ENCODE measurements at places on chromosomes 1 and 21.

GRCh38 chr1:168304865-168305264 is 24.2 kb downstream of the TBX19 start:
- DNase-seq: no peak

- no peak for DNase-seq
Observed at GRCh38 chr1:46552357-46553237, 1.1 kb upstream of the KNCN start.

DNA sequence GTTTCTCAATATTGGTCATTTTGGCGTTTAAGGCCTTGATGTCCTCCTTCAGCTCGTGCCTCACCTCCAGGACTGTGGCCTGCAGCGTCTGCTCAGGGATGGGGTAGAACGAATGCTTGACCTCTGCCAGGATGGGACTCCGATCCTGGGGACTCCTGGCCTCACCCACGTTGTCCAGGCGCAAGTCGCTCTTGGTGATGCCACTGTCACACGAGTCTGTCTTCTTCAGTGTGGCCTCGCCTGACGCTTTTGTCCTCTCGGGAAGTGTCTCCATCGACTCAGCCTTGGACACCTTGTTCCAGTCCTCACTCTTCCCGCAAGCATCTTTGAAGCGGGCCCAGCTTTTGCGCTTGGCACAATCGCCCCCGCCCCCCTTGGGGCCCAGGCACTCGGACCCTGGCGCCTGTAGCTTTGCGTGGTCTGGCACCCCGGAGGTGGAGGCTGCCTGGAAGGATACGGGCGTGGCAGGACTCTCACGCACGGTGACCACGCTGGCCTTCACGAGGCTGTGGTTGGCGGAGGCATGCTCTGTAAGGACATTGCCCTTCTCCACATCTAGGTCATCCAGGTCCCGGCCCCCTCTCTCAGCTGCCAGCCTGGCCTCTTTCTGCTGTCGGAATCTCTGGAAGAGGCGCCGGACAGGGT is 354.8 kb downstream of the HHAT start:
- DNase-seq: no peak

DNA sequence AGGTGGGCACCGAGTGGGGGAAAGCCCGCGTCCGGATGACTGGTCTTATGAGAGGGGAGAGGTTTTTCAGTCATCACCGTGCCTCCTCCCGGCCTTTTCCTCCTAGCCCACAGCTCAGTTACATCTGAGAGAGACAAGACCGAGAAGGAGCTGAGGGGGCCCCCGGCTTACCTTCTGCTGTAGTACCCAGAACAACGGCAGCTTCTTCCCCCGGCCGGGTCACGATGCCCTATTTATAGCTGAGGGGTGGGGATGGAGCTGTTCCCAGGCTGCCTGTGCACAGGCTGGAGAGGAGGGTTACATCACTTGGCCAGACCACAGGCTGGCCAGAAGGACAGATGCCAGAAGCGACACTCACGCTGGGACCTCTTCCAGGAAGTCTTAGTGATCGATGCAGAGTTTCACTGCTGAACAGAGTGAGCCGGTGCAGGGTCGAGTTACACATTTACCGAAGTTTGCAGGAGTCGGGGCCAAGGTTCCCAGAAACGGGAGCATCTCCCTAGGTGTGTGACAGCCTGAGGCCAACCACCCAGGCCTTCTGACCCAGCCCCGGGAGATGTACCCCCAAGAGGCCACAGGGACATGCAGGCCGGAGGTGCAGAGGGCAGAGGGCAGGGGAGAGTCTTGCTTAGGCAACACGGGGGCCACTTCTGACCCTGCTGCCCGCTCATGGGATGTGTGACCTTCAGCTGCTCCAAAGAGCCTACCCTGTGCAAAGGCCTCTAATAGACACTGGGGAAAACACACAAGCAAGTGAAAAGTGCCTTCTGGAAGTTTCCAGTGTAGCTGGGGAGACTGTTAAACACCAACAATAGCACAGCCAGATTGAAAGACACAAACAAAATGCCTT is at the start of gene AGT:
Gene AGT (minus strand): TSS at position 208 of the 850 bp plus-strand sequence. CDS start 3,299 bp downstream, outside the sequence.
- no peak for DNase-seq

DNA sequence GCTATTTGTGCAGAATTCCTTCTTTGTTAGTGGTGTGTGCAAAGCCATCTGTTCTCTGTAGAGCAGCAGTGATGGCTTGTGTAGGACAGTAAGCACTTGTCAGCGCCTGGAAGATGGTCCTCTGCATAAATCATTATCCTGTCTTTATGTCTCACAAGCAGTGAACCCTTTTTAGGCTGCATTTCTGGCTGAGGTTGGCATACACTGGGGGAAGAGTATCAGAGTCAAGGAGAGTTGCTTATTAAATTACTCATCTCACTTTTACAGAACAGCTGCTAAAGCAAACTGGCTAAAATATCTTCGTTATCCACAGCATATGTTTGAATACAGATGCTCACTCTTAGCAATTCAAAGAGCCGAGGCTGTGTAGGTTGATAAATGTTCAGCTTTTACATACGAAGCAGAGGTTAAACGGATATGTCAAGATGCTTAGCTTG is 54.6 kb upstream of the NCAM2 start:
- no peak for DNase-seq

GRCh38 chr1:246291127-246291526 is 216.0 kb downstream of the SMYD3 start:
- DNase-seq: no peak

DNA sequence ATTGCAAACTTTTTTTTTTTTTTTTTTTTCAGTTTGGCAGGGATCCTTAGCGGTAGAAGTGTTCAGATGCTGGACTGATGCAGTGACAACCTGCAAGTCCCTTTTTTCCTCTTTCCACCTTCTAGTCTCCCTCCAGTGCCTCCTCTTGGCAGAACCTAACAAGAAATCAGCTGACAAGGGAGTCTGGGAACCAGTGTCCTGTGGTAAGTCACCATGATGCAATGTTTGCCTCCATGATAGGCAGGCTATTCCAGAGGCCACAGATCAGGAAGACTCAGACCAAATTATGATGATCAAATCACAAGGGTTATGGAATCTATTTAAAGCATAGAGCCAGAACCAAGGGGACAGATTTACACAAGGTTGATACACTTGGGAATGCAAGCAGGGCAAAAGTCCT is 3.0 kb upstream of the CD34 start:
- no peak for DNase-seq

DNA sequence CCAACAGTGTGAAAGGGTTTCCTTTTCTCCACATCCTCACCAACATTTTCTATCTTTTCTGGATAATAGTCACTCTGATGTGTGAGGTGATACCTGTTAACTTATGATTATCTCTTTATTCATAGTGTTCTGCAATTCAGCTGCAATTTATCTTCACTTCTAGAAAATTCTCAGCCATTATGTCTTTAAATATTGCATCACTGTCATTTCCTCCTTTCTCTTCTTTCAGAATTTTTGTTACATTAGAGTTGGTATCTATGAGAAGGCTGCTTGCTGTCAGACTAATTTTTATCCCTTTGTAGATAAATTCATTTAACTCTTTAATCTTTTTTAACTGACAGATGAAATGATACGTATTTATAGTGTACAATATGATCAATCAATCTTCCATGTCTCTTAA is 30.5 kb upstream of the ATF3 start:
- DNase-seq: no peak

- no peak for DNase-seq
Observed at GRCh38 chr1:34320053-34320669, 143.5 kb downstream of the C1orf94 start.

DNA sequence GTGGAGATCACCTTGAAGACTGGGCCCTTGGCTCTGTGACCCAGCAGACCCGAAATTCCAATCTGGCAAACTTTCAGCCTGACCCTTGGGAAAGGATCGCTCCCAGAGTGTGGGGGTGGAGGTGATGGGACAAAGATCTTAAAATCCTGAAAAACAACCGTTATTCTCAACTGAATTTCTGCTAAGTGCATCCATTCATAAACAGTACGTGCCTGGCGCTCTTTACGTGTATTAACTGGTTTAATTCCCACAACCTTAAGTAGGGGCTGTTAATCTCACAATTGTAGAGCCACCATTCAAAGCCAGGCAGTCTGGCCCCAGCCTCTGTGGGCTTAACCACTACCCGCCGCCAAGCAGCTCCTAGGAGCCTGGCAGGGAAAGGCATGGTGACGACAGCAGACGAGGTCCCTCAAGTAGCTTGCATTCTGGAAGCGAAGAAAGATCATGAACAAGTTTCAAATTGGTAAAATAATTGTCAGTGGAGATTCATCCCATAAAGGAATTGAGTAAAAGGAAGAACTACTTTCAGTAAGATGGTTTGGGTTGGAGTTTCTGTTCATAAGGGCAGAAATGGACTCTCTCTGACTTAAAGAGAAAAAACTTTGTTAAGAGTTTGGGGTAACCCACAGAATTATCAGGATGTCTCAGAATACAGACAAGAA is 11.4 kb upstream of the RGS16 start:
- DNase-seq: no peak

DNA sequence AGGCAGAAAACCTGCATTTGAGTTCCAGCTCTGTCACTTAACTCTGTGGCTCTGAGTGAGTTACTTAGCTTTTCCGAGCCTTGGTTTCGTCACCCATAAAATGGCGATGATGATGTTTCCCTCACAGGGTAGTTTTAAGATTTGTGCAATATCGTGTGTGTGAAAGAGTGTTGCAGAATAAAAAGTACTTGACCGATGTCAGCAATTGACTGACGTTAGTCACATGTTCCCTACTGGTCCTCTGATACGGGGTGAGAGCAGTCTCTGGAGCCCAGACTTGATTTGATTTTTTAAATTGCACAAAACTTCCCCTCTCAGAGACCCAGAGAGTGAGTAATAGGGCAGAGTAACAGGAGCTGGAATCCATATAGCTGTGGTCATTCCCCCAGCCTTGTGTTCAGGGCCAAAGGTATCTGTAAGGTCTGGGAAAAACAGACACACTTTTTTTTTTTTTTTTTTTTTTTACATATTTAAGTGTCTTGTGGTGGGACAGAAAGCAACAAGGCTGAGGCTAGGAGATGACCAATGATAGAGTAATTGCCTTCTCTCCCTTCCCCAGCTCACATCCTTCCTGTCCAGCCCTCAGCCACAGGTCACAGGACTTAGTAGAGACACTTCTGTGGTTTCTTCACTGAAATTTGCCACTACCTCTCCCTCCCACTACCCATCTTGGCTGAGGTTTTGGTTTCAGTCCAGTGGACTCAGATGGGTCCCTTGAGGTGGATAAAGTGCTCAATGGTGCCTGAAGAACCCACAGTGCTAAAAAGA is 2.0 kb downstream of the FCER1G start:
- DNase-seq: no peak

GRCh38 chr1:99965646-99966375 is 4.0 kb upstream of the SLC35A3 start:
- DNase-seq: no peak

DNA sequence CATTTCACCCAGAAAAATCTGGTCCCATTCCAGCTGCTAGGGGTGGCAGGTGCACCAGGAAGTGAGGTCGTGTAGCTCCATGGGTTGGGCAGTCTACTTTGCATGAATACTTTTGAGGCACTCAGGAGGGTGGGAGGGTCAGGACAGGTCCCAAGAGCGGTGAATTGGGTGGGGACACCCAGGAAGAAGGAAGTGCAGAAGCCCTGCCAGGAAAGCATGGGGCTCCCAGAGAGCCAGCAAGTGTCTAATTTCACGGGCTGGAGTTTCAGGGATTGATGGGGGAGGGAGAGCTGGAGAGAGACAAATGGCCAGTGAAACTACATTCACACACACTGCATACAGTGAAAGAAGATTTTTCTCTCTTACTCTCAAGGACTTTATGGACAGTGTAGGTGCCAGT is 137.8 kb downstream of the GALNT2 start:
- DNase-seq: no peak

DNA sequence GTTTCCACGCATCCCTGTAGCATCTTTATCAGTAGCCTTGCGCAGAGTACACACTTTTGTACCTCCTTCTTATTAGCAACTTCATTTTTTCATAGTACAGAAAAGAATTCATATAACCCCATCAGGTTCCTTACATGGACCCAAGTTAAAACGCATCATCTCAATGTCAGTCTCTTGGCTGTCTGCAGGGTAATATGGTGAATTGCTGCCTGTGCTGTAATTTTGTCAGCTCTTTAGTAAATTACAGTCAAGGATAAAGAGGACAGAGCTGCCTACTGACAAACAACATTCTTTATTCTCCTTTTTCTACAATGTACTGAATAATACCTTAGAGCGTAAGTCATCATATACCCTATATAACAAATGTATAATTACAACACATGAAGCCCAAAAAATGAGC is 222.5 kb downstream of the MRPL39 start:
- DNase-seq: no peak

- DNase-seq: peak; percentile 36
Observed at GRCh38 chr1:173429471-173430402, 47.4 kb upstream of the PRDX6 start.

DNA sequence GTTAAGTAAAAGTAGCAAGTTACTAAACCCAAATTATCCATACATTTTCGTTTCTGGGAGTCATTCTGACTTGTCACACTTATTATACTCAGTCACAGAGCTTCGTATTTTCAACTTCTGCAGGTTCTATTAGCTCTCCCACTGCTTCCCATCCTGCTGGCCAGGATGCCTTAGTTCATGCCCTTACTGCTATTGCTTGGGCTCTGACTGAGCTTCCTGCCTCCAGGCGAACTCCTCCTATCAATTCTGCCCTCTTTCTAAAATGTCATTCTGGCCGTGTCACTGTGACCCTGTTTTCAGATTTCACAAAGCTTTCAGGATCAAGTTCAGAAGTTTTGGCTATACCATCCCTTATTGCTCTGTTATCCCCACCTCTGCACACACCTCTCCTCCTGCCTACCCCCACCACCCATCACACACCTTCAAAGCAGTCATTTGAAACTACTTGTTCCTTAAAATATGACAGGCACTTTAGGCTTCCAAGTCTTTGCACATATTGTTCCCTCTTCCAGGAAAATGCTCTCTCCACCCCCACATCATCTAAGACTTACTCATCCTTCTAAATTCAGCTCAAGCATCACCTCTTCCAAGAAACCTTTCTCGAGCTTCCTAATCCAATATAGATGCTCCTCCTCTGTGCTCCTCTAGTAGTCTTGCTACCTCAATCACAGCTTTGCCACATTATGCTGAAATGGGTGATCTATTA is 278.0 kb downstream of the BRINP2 start:
- DNase-seq: no peak

GRCh38 chr1:211415700-211416099 is 76.3 kb downstream of the RD3 start:
- no peak for DNase-seq

GRCh38 chr1:32736812-32737791 is 34.5 kb upstream of the SYNC start:
- no peak for DNase-seq

DNA sequence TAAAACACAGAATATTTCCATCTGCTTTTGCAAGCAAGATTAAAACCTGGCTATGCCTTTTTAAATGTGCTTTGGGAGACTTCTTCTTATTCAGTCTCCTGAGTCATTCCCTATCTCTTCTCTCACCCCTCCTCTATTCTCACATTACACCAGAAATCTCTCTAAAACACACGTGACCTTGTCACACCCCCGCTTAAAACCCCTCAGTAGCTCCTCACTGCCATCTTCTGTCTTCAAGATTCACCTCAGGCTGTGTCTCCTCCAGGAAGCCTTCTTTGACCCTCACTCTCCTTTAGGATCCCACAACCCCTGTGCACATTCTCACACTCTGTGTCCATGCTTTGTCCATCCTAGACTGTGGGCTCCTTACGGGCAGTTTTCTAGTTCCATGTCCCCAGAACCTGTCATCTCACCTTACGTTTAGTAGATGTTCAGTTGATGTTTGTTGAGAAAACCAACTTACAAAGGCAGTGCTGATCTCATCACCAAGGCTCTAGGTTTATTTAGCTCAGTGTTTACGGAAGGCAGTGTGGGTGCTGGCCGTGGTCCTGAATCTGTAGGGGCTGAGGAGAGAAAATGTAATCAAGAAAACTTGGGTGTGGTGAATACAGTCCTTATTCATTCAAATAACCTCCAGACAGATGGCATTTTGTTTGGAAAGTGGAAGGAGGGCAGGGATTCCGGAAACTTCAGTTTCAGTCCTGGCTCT is 143.5 kb downstream of the DMRTA2 start:
- no peak for DNase-seq
